ENCODE measurements at places on chromosomes 1 and 21. TPM values are rescaled to one million over a fixed set of nuclear protein-coding genes. Genes with fewer than 3 reads are reported as not detected.
A peak's percentile ranks its signal among the peaks of the same experiment; 100 is the strongest.

DNA sequence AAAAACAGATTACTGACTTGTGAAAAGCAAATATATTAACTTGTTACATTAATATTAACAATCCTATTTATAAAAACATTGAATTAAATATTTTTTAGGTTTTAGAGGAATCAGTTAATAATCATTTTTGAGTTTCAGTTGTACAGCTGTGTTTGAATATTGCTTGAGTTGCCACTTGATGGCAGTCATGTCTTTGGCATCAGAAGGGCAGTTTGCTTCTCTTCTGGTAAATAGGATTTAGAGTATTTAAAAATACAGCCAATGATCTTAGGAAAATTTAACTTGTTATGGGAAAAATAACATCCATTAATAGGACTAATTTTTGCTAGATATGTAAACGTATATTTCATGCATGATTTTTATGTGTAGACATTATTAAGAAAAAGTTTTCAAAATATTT is 234.1 kb downstream of the NCAM2 start:
- no peak overlapping the region for H3K4me3 ChIP-seq
- H3K27ac ChIP-seq = no peak overlapping the region
- no peaks in the 10 kb centered on the region for H3K36me3 ChIP-seq
- H3K27me3 ChIP-seq = no peaks in the 10 kb centered on the region
- no peak for DNase-seq

DNA sequence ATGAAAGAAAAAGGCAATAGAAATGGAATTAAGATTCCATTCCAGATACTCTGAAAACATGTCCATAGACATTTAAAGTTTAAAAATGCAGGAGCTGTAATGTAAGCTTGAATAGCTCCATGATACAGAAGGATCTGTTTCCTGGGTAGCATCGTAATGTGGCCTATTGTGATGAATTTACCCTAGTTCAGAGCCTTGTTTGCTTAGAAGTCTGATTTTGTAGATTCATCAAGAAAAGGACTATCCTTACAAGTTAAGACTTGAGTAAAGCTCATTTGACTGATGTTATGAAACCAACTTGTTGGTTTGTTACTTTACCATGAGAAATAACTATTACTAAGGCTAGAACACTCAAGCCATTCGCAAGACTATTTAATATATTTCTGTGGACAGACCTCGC is 55.5 kb downstream of the KIF1B start:
- H3K27me3 ChIP-seq = no peaks in the 10 kb centered on the region
- no peak overlapping the region for H3K4me3 ChIP-seq
- DNase-seq = no peak
- peaks cover 6% of the 10 kb centered on the region for H3K4me1 ChIP-seq
- H3K27ac ChIP-seq = no peak overlapping the region

GRCh38 chr1:116766616-116767469 is 12.6 kb downstream of the CD2 start:
- DNase-seq = no peak
- H3K4me3 ChIP-seq = peak overlapping the region; percentile 56
- no peaks in the 10 kb centered on the region for H3K27me3 ChIP-seq
- peaks cover 96% of the 10 kb centered on the region for H3K4me1 ChIP-seq
- peak overlapping the region; percentile 100 for H3K27ac ChIP-seq

CCT8 gene
- 387 TPM for total RNA-seq

- H3K36me3 ChIP-seq = no peaks in the 10 kb centered on the region
- no peak overlapping the region for H3K4me3 ChIP-seq
- no peaks in the 10 kb centered on the region for H3K4me1 ChIP-seq
These were observed 506.8 kb downstream of the NPHP4 start for GRCh38 chr1:5485436-5485835.

TSPEAR gene
- not detected for total RNA-seq

- DNase-seq = no peak
- no peaks in the 10 kb centered on the region for H3K4me1 ChIP-seq
- H3K27ac ChIP-seq = no peak overlapping the region
- peaks cover 5% of the 10 kb centered on the region for H3K27me3 ChIP-seq
- no peak overlapping the region for H3K4me3 ChIP-seq
- H3K36me3 ChIP-seq = no peaks in the 10 kb centered on the region
These were observed 15.2 kb downstream of the CASQ2 start for GRCh38 chr1:115753361-115753760.

- peak; percentile 33 for DNase-seq
- H3K27me3 ChIP-seq = peaks cover 23% of the 10 kb centered on the region
- peak overlapping the region; percentile 67 for H3K4me3 ChIP-seq
- H3K36me3 ChIP-seq = no peaks in the 10 kb centered on the region
- H3K27ac ChIP-seq = peak overlapping the region; percentile 77
These were observed 178.0 kb downstream of the CAMTA1 start for GRCh38 chr1:6962996-6963911.

GRCh38 chr1:107499139-107499744 is 358.4 kb downstream of the NTNG1 start:
- H3K27me3 ChIP-seq = peaks cover 13% of the 10 kb centered on the region
- H3K27ac ChIP-seq = no peak overlapping the region
- H3K4me3 ChIP-seq = no peak overlapping the region
- H3K36me3 ChIP-seq = no peaks in the 10 kb centered on the region
- no peaks in the 10 kb centered on the region for H3K4me1 ChIP-seq

DNA sequence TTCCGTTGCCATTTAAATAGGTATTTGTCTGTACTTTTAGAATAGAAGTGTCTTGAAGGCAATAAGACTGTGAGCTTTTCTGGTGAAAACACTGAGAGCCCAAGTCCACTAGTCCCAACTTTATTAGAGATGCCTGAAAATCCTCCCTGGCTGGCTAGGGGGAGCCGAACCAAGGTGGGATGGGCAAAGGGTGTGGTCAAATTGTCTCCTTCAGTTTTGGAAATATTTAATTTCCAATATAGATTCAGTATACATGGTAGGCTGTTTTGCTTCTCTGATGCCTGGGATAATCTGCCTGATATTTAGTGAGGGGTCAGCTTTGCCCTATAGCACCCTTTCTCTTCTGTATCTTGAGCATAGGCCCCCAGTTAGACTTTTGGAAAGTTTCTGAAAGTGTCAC is 3.5 kb downstream of the ROR1 start:
- H3K27me3 ChIP-seq = peaks cover 68% of the 10 kb centered on the region
- H3K4me3 ChIP-seq = no peak overlapping the region
- H3K4me1 ChIP-seq = peaks cover 16% of the 10 kb centered on the region
- H3K27ac ChIP-seq = no peak overlapping the region
- no peak for DNase-seq
- H3K36me3 ChIP-seq = no peaks in the 10 kb centered on the region

ZSWIM5 gene
- total RNA-seq = 0.21 TPM

ZNF683 gene
- total RNA-seq = not detected

FOXJ3 gene
- 43.1 TPM for total RNA-seq

IFI44 gene
- 16.0 TPM for total RNA-seq

CSMD2 gene
- not detected for total RNA-seq

GRCh38 chr21:41759926-41760325 is 6.9 kb downstream of the RIPK4 start:
- no peak overlapping the region for H3K27ac ChIP-seq
- H3K4me1 ChIP-seq = peaks cover 3% of the 10 kb centered on the region
- DNase-seq = no peak
- H3K4me3 ChIP-seq = no peak overlapping the region
- H3K36me3 ChIP-seq = no peaks in the 10 kb centered on the region

- H3K27me3 ChIP-seq = peaks cover 2% of the 10 kb centered on the region
- H3K36me3 ChIP-seq = peaks cover 3% of the 10 kb centered on the region
- no peak overlapping the region for H3K4me3 ChIP-seq
- DNase-seq = no peak
- peaks cover 31% of the 10 kb centered on the region for H3K4me1 ChIP-seq
- H3K27ac ChIP-seq = no peak overlapping the region
These were observed 133.1 kb downstream of the VAV3 start for GRCh38 chr1:107831921-107832320.

GRCh38 chr1:238950017-238950416 is 436.4 kb upstream of the CHRM3 start:
- H3K36me3 ChIP-seq = no peaks in the 10 kb centered on the region
- no peak overlapping the region for H3K4me3 ChIP-seq
- H3K4me1 ChIP-seq = no peaks in the 10 kb centered on the region
- H3K27ac ChIP-seq = no peak overlapping the region
- DNase-seq = no peak

PAPPA2 gene
- not detected for total RNA-seq

DNA sequence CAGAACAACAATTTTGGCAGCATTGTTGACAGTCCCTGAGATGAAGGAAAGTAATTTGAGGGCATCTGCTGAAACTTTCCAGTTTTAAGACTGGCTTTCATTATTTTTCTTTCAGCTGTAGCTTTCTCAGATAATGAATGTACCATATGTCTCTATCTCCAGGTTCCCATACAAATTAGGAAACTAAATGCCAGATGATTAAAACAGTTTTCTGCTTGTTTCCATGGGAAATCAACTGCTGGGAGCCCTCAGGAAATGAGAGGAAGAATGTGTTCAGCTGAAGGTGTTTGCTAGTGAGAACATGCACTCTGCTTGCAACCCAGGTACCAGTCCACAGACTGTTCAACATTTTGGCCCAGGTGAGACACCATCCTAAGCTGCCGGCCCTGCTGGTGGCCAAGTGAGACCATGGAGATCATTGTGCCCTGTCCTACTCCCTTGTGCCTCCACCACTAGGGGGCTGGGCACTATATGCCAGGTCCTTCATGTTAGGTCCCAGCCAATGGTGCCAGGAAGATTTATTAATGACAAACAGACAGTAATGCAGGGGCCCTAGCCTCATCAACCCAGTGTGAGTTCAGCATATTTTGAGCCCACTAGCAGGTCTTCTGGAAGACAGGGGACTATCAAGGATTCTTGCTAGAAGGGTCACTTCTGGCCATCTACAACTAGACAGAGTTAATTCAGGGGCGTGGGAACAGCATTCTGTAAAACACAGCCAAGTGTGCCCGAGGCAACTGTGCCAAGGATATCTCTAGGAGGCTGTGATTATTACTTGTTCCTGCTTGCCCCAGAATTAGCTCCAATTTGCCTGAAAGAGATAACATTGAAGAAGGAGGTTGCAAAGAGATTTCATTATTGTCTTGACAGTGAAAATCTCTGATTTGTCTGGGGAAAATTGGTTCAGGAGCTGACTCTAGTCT is 17.0 kb upstream of the LRRC8C start:
- H3K36me3 ChIP-seq = peaks cover 55% of the 10 kb centered on the region
- H3K4me3 ChIP-seq = no peak overlapping the region
- peaks cover 75% of the 10 kb centered on the region for H3K4me1 ChIP-seq
- peak overlapping the region; percentile 31 for H3K27ac ChIP-seq

DNA sequence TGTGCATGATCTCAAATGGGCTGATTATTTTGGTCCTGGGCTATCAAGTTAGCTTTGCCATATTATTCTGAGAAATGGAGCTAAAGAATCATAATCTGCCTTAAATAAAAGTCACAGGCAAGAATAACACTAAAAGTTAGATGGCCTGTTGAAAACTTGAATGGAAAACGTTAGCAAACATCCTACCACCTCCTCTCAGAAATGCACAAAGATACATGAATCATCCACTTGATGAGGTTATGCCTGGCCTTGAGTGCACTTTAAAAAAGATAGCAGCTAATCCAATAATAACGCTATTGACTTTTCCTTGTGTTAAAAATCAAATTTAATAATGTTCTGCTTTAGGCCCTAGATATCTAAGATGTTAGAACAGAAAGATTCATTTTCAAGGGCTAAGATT is 108.0 kb downstream of the KCNJ6 start:
- no peak overlapping the region for H3K4me3 ChIP-seq
- no peaks in the 10 kb centered on the region for H3K27me3 ChIP-seq
- H3K27ac ChIP-seq = no peak overlapping the region
- DNase-seq = no peak
- H3K4me1 ChIP-seq = no peaks in the 10 kb centered on the region

S1PR1 gene
- 71.0 TPM for total RNA-seq

- DNase-seq = no peak
- H3K4me1 ChIP-seq = no peaks in the 10 kb centered on the region
- H3K27me3 ChIP-seq = no peaks in the 10 kb centered on the region
These were observed 183.4 kb downstream of the PLPPR4 start for GRCh38 chr1:99447721-99448120.

DNA sequence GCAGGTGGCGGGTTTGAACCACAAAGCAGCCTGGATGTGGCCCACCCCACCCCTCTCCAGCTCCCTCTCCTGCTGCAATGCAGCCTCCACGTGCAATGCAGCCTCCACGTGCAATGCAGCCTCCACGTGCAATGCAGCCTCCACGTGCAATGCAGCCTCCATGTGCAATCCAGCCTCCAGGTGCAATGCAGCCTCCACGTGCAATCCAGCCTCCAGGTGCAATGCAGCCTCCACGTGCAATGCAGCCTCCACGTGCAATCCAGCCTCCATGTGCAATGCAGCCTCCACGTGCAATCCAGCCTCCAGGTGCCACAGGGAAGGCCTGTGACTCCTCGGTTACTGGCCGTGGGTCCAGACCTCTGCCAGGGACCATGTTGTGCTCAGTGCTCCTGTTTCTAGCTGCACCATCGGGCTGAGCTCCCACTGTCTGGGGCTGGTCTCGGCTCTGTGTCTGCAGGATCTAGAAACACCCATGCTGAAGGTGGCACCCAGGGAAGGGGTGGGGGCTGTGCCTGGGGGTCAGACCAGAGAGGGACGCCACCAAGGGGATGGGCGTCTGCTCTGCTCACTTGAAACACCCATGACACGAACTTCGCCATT is 11.9 kb upstream of the LRRC3 start:
- H3K36me3 ChIP-seq = no peaks in the 10 kb centered on the region
- H3K27me3 ChIP-seq = peaks cover 4% of the 10 kb centered on the region
- no peak for DNase-seq

- H3K36me3 ChIP-seq = peaks cover 14% of the 10 kb centered on the region
- H3K27ac ChIP-seq = no peak overlapping the region
These were observed 36.3 kb downstream of the ANKRD13C start for GRCh38 chr1:70318191-70318590.

DHRS3 gene
- total RNA-seq = 95.2 TPM

GRCh38 chr1:238469146-238469631 is 578.5 kb upstream of the ZP4 start:
- no peaks in the 10 kb centered on the region for H3K36me3 ChIP-seq
- DNase-seq = no peak
- H3K4me3 ChIP-seq = no peak overlapping the region
- no peaks in the 10 kb centered on the region for H3K27me3 ChIP-seq
- H3K27ac ChIP-seq = no peak overlapping the region

DCDC2B gene
- total RNA-seq = not detected

GRCh38 chr1:48493970-48494769 is 22.2 kb upstream of the SPATA6 start:
- peaks cover 2% of the 10 kb centered on the region for H3K4me1 ChIP-seq
- no peak overlapping the region for H3K4me3 ChIP-seq
- no peaks in the 10 kb centered on the region for H3K36me3 ChIP-seq
- no peak for DNase-seq
- H3K27ac ChIP-seq = no peak overlapping the region

GRCh38 chr1:96703186-96703585 is 18.4 kb upstream of the PTBP2 start:
- H3K4me1 ChIP-seq = peaks cover 2% of the 10 kb centered on the region
- DNase-seq = no peak
- H3K4me3 ChIP-seq = no peak overlapping the region
- H3K27me3 ChIP-seq = peaks cover 3% of the 10 kb centered on the region
- H3K36me3 ChIP-seq = no peaks in the 10 kb centered on the region

GRCh38 chr1:224211206-224211962 is 28.3 kb downstream of the DEGS1 start:
- H3K27me3 ChIP-seq = no peaks in the 10 kb centered on the region
- no peak for DNase-seq
- no peak overlapping the region for H3K27ac ChIP-seq
- no peaks in the 10 kb centered on the region for H3K36me3 ChIP-seq
- H3K4me1 ChIP-seq = peaks cover 5% of the 10 kb centered on the region
- no peak overlapping the region for H3K4me3 ChIP-seq

RGS8 gene
- total RNA-seq = not detected

- peaks cover 20% of the 10 kb centered on the region for H3K36me3 ChIP-seq
- no peak overlapping the region for H3K4me3 ChIP-seq
- DNase-seq = no peak
These were observed 8.0 kb downstream of the PIGP start for GRCh38 chr21:37064841-37065240.

- no peaks in the 10 kb centered on the region for H3K36me3 ChIP-seq
- H3K27me3 ChIP-seq = no peaks in the 10 kb centered on the region
- no peak overlapping the region for H3K27ac ChIP-seq
- H3K4me3 ChIP-seq = no peak overlapping the region
These were observed 433.4 kb downstream of the KIF26B start for GRCh38 chr1:245588116-245588639.
